ENCODE measurements at places on chromosomes 5 and 9.

DNA sequence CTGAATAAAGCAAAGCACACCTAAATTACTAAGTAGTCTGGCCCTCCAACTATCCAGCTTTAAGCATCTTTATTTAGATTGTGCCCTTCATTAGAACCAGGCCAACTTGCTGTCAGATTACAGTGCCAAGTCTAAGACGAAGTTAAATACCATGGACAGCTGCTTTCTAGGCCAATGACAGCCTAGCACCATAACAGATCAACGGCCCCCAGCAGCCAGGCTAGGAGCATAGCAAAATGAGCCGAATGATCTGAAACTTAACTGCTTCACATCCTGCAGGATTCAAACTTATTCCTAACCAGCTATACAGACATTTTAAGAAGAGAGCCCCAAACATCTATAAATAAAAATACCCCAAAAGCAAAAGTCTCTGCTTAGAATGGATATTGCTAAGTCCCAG lies 6.8 kb downstream of the SLC24A2 start:
- DNase-seq = no peak

DNA sequence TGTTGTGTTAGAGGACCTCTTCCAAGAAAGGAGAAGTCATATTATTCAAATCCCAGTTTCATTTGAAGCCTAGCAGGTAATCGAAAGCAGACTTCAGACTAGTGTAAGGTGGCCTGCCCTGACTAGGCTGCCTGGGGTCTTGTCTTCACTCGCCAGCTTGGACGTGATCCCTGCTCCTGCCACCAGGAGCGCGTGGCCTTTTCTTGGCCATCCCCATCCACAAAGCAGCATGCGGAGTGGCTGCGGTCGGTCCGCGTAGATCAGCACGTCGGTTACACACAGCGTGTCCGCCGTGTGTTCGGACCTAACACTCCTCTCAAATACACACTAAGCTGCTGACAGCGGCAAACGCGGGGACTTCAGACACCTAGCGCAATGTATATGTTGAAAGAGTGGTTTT lies 37.3 kb downstream of the CFAP77 start:
- DNase-seq = no peak

DNA sequence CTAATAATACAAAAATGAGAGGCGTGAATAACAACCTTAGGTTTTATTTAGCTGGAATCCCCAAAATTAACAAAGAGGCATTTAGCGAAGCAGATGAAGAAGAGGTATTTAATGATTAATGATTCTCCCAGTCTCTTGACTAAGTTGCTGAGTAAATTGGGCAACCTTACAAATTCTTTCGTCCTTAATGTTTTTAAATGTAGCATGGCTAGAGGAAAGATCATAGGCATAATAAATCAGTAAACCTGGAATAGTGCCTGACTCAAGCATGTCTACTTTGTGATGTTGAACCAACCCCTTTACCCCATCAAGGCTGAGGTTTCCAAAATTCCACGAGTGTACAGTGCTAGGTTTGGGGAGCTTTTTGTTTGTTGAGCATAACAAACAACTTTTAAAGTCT lies 7.9 kb downstream of the BHMT start:
- DNase-seq = no peak

- DNase-seq = no peak
Observed at GRCh38 chr5:132102101-132102701, 28.6 kb downstream of the CSF2 start.

DNA sequence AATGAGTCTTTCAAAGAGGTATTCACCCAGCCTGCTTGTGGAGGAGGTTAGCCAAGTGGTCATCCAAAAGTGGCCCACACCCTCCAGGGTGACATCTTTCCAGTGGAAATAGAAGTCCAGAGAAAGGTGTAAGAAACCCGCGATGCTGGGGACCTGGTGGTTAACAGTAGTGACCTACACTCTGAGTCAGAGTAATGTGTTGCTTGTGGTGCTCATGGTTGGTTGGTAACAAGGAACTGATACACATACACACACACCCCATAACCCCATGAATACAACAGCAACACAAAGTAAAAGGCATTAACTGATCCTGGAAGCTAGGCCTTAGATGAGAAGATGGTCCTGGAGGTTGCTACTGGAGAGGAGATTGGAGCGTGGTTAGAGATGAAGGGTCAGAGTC lies 26.9 kb downstream of the MRPS30 start:
- DNase-seq = no peak

GRCh38 chr9:123649909-123650308 lies 280.0 kb downstream of the DENND1A start:
- DNase-seq = no peak

- DNase-seq = no peak
Observed at GRCh38 chr9:94783928-94784327, 57.4 kb downstream of the AOPEP start.

- no peak for DNase-seq
Observed at GRCh38 chr5:1896602-1897376, 14.1 kb upstream of the IRX4 start.

DNA sequence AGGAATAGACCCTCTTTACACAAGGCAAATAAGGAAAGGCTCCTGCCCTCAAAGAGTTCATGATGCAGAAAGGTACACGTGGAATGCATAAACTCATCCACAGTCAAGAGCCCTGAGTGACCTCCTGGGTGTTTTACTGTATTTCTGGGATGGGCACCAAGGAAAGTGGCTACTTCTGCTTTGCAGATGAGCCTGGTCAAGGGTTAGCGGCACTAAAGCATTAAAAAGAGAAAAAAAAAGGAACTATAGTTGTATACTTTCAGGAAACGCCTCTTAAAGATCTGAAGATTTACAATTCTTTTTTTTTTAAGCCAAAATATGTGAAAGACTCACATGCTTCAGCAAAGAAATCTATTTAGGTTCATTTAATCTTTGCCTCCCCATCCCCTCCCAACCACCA lies 366.2 kb upstream of the PDE4D start:
- no peak for DNase-seq

DNA sequence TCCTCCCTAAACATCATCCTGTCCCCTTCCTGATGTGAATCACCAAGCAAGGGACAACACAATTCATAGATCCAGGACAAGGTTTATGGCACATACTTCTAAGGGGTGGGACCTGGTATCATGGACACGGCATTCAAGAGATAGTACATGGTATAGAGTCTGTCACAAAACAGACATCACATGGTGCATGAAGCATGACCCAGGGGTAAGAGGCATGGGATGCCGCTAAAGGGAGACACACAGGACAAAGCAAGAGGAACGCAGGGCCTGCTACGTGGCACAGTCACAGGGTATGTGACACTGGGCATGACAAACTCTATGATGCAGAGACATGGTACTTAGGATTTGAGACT lies 20.7 kb downstream of the GSN start:
- no peak for DNase-seq

DNA sequence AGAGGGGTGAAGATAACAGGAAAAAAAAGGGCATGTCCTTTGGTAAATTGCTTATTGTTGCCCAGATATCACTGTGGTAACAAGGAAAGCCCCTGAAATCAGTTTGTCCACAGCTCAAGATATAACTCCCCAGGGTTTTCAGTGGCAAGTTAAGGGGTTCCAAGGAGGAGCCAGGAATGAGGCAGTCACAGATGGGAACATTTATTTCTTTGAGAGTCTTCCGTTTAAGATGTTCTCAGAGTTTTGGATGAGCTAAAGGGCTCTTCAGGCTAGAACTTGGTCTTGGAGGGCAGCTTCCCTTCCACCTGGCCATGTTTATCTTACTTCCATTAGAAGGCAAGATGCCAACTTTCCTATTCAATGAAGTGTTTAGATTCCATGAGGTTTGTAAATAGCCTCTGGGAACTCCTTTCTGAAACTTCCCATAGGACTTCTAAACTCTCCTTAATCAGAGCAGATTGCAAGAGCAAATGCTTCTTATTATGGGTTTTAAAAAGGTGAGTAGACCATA lies 277.6 kb upstream of the TNC start:
- no peak for DNase-seq

GRCh38 chr9:99269416-99269815 lies 47.3 kb downstream of the SEC61B start:
- DNase-seq = no peak

DNA sequence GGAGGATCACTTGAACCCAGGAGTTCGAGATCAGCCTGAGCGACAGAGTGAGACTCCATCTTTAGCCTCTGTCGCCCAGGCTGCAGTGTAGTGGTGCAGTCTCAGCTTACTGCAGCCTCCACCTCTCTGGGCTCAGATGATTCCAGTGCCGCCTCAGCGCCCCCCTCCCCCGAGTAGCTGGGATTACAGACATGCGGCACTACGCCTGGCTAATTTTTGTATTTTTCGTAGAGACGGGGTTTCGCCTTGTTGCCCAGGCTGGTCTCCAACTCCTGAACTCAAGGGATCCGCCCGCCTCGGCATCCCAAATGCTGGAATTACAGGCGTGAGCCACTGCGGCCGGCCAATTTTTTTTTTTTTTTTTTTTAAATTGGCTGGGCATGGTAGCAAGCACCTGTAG lies 2.3 kb upstream of the HSPA9 start:
- no peak for DNase-seq

- no peak for DNase-seq
Observed at GRCh38 chr9:131598121-131598520, 52.8 kb downstream of the PRRT1B start.

DNA sequence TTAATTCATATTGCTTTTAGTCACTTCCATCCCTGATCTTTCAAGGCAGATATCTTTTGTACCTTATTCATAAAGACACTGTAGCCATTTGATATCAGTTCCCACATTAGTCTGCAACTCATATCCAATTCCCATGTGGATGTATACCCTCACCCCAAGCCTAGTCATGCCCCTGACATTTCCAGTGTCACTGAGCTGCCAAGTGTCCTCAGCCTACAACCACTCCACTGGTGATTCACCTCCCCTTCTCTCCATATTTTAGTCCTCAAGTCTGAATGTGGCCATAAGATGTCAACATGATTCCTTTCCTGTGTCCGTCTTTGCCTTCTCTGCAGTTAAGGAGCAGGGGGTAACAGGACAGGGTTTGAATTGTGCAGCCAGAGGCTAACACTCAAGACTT lies 346.9 kb downstream of the RAB3C start:
- no peak for DNase-seq

DNA sequence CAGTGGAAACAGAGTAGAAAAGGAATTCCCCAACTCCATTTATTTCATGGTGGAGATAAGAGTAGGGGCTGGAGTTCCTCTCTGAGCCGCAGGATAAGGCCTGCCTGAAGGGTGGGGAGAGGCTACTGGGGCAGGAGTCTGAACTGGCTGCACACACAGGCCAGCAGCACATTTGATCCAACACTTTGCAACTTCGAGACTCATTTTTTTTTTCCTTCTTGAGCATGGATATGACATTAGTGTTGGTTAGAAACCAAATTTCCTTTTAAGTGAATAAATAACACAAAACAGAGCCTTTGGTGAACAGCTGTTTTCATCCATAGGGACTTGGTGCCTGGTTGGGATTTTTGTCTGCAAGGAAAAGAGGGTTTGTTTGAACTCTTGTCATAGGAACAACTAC lies 76.6 kb downstream of the RALGPS1 start:
- no peak for DNase-seq

GRCh38 chr9:129677456-129677855 lies 12.0 kb downstream of the PRRX2 start:
- no peak for DNase-seq

DNA sequence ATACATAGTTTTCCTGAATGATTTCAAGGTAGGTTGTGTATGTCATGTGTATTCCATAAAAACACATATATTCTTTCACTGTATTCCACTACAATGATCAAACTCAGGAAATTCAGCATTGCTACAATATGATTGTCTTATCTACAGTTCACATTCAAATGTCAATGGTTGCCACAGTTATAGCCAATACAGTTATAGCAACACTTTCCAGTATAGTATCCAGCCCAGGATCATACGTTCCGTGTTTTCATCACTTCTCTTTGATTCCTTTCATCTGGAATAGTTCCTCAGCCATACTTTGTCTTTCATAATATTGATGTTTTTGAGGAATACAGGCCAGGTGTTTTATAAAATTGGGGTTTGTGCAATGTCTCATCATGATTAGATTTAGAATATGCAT lies 9.5 kb downstream of the OR2S2 start:
- DNase-seq = no peak

GRCh38 chr9:23824830-23825591 lies 1.0 kb downstream of the ELAVL2 start:
- DNase-seq = no peak

DNA sequence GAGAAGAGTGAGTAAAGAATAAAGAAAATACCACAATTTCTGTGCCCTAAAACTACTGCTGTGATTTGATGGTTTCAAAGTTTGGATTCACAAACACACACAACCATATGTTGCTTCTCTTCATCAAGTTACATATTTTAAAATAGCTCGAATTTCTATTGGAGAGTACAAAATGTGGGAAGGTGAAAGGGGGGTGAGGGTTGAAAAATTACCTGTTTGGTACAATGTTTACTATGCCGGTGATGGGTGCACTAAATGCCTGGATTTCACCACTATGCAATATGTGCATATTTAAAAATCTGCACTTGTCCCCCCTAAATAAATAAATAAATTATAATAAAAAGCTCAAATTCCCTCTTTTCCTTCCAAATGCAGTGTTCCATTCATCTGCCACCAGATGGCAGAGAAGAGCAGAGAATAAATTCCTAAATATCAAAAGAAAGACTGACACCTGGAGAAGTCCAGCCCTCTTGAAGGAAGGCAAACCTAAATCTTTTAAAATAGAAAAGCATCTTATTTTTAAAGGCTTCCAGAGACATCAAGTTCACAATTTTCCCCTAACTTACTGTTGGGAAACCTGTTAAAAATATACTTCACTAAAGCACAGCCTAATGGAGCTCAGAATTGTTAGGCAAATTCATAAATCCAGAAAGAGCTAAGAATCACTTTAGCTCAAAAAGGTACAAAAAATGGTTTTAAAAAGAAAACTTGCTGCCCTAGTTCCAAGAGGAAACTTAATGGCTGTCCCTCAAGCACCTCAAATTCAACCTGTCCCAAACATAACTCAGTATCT lies 24.8 kb upstream of the HNRNPA0 start:
- no peak for DNase-seq

DNA sequence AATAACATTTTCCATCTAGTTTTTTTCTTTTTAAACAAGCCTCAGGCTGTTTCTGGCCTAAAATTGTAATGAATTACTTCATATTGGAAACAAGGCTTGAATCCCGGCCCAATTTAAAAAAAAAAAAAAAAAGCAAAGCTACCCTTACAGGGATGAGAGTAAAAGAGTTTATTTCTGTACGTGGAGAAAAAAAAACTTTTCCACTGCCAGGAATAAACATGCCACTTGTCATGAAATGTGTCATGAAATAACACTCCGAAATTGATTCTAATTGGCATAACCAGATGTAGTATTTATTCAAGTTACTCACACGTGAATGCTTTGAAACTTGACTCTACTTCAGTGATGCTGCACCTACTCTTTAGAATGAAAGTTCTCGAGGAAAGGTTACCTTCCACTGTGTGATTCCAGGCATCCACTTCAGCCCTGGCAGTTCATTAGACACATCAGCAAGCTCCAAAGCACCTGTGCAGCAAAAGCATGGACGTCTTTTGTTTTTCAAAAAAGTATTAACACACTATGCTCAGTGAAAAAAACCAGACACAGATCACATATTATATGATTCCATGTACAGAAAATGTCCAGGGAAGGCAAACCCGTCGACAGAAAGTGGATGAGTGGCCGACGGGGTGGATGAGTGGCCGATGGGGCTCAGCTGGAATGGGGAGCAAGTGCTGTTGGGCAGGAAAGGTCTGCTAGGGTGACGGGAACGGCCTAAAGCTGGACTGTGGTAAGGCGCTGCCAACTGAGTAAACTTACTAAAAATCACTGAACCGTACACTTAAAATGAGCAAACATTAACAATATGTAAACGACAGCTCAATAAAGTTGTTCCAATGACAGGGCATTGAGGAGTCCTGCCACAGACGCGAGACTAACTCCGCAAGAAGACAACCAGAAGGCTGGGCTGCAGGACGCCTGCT lies 21.2 kb downstream of the NSUN2 start:
- DNase-seq = no peak
